ENCODE measurements at places on chromosomes 7 and 10. TPM values are rescaled to one million over a fixed set of nuclear protein-coding genes. Genes with fewer than 3 reads are reported as not detected.
A peak's percentile ranks its signal among the peaks of the same experiment; 100 is the strongest.

PTPRN2 gene
- total RNA-seq = 4.0 TPM

SMURF1 gene
- total RNA-seq = 43.4 TPM

ZNF365 gene
- total RNA-seq = 1.4 TPM

OPALIN gene
- total RNA-seq = not detected

ASL gene
- 49.0 TPM for total RNA-seq

- H3K27me3 ChIP-seq = no peaks in the 10 kb centered on the region
- no peak for DNase-seq
- no peak overlapping the region for H3K4me3 ChIP-seq
- no peaks in the 10 kb centered on the region for H3K36me3 ChIP-seq
Measured at GRCh38 chr7:30969604-30969970, 5.8 kb downstream of the GHRHR start.

DNA sequence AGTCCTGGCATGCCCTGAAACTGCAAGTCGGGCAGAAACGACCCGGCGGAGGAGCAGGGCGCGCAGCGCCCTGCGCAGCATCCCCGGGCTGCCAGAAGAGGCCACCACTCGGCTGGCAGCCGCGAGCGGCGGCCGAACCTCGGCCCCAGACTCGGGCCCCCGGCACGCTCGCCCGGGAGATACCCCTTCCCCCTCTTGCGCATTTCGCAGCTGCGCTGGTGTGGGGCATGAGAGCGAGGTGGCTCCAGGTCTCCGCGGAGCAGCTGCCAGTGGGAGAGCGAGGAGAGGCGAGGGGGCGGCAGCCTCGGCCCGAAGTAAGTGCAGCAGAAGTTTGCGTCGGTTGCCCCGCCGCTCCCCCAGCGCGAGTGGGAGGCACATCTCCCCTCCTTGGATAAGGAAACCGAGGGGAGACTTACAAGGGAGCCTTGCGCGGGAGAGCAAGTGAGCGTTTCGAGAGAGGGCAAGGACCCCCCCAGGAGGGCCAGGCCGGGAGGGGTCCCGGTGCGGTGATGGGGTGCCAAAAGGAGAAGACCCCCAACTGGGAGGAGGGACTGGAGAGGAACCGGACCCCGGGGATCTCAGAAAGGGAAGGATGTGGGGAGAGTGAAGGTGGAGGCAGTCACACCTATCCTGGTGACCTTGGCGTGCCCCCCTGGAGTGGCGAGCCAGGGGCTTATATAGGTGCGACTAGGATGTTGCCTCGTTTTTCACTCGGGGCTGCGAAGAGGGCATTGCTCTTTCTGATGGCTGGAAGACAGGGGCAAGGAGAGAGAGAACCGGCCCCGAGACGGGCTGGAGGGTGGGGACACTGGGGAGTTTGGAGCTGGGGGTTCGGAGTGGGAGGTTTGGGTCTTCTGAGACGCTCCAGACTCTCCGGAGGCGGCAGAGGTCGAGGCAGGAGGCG is 256.3 kb downstream of the OTUD1 start:
- peaks cover 21% of the 10 kb centered on the region for H3K4me1 ChIP-seq
- peak overlapping the region; percentile 12 for H3K4me3 ChIP-seq
- H3K27ac ChIP-seq = no peak overlapping the region
- peaks cover 38% of the 10 kb centered on the region for H3K27me3 ChIP-seq
- DNase-seq = peak; percentile 64
- H3K36me3 ChIP-seq = no peaks in the 10 kb centered on the region

GRCh38 chr10:33509231-33509831 is 174.9 kb upstream of the NRP1 start:
- H3K4me3 ChIP-seq = no peak overlapping the region
- no peaks in the 10 kb centered on the region for H3K4me1 ChIP-seq
- no peaks in the 10 kb centered on the region for H3K27me3 ChIP-seq
- no peak overlapping the region for H3K27ac ChIP-seq

DNA sequence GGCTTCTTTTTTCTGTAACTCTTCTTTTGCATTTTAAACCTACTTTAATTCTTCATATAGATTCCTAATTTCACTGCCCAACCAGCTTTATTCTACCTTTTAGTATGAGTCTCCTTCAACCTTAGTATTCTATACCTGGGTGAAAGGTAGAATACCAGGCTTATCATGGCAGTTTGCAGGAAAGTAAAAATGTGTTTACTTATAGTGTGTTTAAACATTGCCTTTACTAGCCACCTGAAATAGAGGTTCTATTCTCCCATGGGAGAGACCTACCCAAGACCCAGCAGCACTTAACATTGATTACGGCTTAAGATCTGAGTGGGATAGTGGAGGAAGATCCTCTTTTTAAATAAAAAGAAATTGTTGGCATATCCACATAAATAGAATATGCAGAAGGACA is 1.6 kb upstream of the MYPN start:
- no peaks in the 10 kb centered on the region for H3K27me3 ChIP-seq
- no peak overlapping the region for H3K27ac ChIP-seq
- no peak for DNase-seq
- H3K36me3 ChIP-seq = no peaks in the 10 kb centered on the region
- H3K4me1 ChIP-seq = no peaks in the 10 kb centered on the region

GRCh38 chr7:155805826-155806095 is 6.5 kb downstream of the SHH start:
- peaks cover 87% of the 10 kb centered on the region for H3K27me3 ChIP-seq
- H3K36me3 ChIP-seq = no peaks in the 10 kb centered on the region
- peak overlapping the region; percentile 61 for H3K27ac ChIP-seq
- no peak for DNase-seq
- peak overlapping the region; percentile 16 for H3K4me3 ChIP-seq

GRCh38 chr10:29607576-29607975 is 27.2 kb downstream of the SVIL start:
- peaks cover 7% of the 10 kb centered on the region for H3K36me3 ChIP-seq
- no peak overlapping the region for H3K27ac ChIP-seq
- H3K4me1 ChIP-seq = peaks cover 14% of the 10 kb centered on the region
- no peak overlapping the region for H3K4me3 ChIP-seq
- no peak for DNase-seq
- no peaks in the 10 kb centered on the region for H3K27me3 ChIP-seq

GRCh38 chr7:158617737-158618128 is 30.1 kb upstream of the PTPRN2 start:
- H3K36me3 ChIP-seq = no peaks in the 10 kb centered on the region
- H3K4me3 ChIP-seq = no peak overlapping the region
- no peaks in the 10 kb centered on the region for H3K4me1 ChIP-seq
- H3K27ac ChIP-seq = no peak overlapping the region
- no peaks in the 10 kb centered on the region for H3K27me3 ChIP-seq
- DNase-seq = no peak

DNA sequence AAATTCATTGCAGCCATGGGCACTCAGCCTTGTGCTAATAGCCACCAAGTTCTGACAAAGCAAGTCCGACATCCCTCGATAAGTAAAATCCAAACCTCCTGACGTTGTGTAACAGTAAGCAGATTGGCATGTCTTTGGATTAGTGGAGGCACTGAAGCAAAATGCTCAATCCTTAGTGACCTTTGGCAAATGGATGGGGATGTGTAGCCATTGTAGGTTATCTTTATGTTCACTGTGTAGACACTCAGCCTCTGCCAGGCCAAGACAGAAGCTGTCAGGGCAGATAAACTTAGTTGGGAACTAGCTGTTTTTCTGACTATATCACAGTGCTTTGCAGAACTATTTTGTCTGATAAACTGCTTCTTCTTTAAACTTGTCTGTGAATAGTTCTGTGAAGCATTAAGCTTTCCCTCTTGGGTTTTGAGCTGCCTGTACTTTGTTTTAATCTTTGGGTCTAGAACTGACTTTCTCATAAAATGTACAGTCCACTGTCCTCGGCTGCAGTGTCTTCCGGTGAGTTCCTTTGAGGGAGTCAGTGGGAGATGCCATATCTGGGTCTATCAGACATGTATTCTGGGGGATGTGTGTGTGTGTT is 220.8 kb downstream of the LRMDA start:
- no peak for DNase-seq
- H3K4me3 ChIP-seq = no peak overlapping the region
- H3K27ac ChIP-seq = no peak overlapping the region
- no peaks in the 10 kb centered on the region for H3K36me3 ChIP-seq
- no peaks in the 10 kb centered on the region for H3K27me3 ChIP-seq

- peak within 1 kb of the TSS; percentile 21 for H3K4me3 ChIP-seq
- H3K27ac ChIP-seq = no peak within 1 kb of the TSS
- H3K27me3 ChIP-seq = peaks cover 40% of the 10 kb centered on the region
- H3K4me1 ChIP-seq = peaks cover 14% of the 10 kb centered on the region
- DNase-seq = peak; percentile 86
Measured at GRCh38 chr7:103446049-103446520, at the start of gene SLC26A5. Gene SLC26A5 (minus strand): TSS chr7:103446207. CDS start chr7:103421514, 24,693 bp downstream.

GRCh38 chr10:124697837-124698544 is 46.2 kb downstream of the FAM53B start:
- no peaks in the 10 kb centered on the region for H3K27me3 ChIP-seq
- H3K4me1 ChIP-seq = peaks cover 68% of the 10 kb centered on the region
- H3K36me3 ChIP-seq = peaks cover 31% of the 10 kb centered on the region
- H3K4me3 ChIP-seq = no peak overlapping the region
- no peak for DNase-seq

DNA sequence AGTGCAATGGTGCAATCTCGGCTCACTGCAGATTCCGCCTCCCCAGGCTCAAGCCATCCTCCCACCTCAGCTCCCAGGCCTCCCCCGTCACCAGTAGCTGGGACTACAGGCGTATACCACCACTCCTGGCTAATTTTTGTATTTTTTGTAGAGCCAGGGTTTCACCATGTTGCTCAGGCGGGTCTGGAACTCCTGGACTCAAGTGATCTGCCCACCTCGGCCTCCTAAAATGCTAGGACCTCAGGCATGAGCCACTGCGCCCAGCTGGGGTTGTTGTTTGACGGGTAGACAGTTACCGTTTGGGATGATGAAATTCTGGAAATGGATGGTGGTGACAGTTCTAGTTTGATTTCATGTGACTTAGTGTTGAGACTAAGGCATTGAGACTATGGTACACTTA is 15.3 kb downstream of the CALML3 start:
- no peaks in the 10 kb centered on the region for H3K4me1 ChIP-seq
- no peak overlapping the region for H3K27ac ChIP-seq
- no peaks in the 10 kb centered on the region for H3K27me3 ChIP-seq
- H3K36me3 ChIP-seq = no peaks in the 10 kb centered on the region

DNA sequence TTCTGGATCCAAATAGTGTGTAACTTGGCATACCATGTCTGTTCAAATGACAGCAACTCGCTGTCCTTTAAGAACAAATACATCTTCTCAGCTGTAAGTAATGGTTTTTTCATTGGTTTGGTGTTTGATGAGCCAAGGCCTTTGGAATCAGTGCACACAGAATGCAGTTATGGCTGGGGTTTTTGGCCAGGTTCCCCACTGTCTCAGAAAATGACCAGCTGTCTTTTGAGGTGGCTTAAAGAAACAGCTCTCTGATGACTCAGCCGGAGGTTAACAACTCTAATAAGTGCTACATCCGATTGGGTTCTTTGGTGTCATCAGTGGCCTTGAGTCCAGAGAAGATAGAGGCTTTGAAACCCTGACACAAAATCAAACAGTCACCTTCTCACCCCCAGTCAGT is 688.4 kb downstream of the REEP3 start:
- H3K27me3 ChIP-seq = no peaks in the 10 kb centered on the region
- peak; percentile 83 for DNase-seq
- no peaks in the 10 kb centered on the region for H3K36me3 ChIP-seq
- H3K27ac ChIP-seq = no peak overlapping the region
- no peak overlapping the region for H3K4me3 ChIP-seq

- no peak overlapping the region for H3K4me3 ChIP-seq
- no peaks in the 10 kb centered on the region for H3K36me3 ChIP-seq
- no peaks in the 10 kb centered on the region for H3K27me3 ChIP-seq
- no peak for DNase-seq
Measured at GRCh38 chr10:44557596-44558191, 172.8 kb upstream of the CXCL12 start.

- no peak overlapping the region for H3K4me3 ChIP-seq
- DNase-seq = no peak
- H3K27ac ChIP-seq = no peak overlapping the region
Measured at GRCh38 chr10:132174237-132174636, 12.5 kb upstream of the DPYSL4 start.

GRCh38 chr7:36448781-36449379 is 59.2 kb downstream of the ANLN start:
- H3K36me3 ChIP-seq = no peaks in the 10 kb centered on the region
- H3K27ac ChIP-seq = no peak overlapping the region
- DNase-seq = no peak
- H3K4me1 ChIP-seq = no peaks in the 10 kb centered on the region
- H3K27me3 ChIP-seq = no peaks in the 10 kb centered on the region

Data from left lung (tissue), 14 donors.